Right lung (tissue), 10 donors: ENCODE measurements at places on chromosomes 12 and 14. TPM values are rescaled to one million over a fixed set of nuclear protein-coding genes. Genes with fewer than 3 reads are reported as not detected.

KIAA0586 gene
- polyA plus RNA-seq, result 20.3 TPM

SLCO1B1 gene
- not detected for polyA plus RNA-seq

APOLD1 gene
- 11.9 TPM for polyA plus RNA-seq

PLEKHD1 gene
- 0.19 TPM for polyA plus RNA-seq

AVPR1A gene
- 0.68 TPM for polyA plus RNA-seq

KRT4 gene
- polyA plus RNA-seq, result 6.2 TPM

ENDOU gene
- 0.33 TPM for polyA plus RNA-seq

RNASE3 gene
- 0.65 TPM for polyA plus RNA-seq

CRADD gene
- polyA plus RNA-seq, result 9.1 TPM

PDE3A gene
- polyA plus RNA-seq, result 9.2 TPM

GRCh38 chr14:90819734-90820393 lies 3.6 kb upstream of the TTC7B start:
- DNase-seq, result no peak

DNA sequence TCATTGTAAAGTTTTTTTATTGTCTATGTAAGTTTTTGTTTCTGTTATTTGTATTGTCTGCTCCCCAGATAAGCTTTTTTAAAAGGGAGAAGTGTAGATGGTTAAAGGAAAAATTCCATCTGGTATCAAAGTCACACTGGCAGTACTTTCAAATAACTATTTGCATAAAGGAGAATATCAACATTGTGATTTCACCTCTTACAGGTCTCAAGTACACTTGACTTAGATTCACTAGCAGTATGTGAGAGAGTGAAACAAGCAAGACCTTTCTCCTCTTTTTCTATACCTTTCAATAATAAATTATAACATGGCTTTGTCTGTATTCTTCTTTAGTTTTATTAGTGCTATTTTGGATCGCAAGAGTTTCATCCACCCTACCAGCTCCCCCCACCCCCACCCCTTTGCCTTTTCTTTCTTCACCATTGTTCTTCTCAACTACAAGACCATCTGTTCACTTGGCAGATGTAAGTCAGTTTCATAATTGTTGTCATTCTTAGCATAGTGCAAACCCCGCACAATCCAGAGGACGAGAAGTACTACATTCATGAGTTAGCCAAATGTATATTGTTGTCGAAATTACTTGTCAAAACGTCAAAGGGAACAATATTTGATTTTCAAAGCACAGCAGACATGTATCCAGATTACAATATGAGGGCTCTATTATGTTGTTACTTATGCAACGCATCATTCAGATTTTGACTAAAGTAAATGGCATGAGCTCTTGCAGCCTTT lies 602.7 kb upstream of the FLRT2 start:
- DNase-seq, result peak; percentile 49

- no peak for DNase-seq
Measured at GRCh38 chr12:53572134-53572758, 53.9 kb downstream of the ATF7 start.

GRCh38 chr14:102055181-102055901 lies 31.5 kb downstream of the HSP90AA1 start:
- DNase-seq, result no peak

GRCh38 chr14:104199266-104199895 lies 61.0 kb downstream of the KIF26A start:
- no peak for DNase-seq

GRCh38 chr12:120230326-120230973 lies 29.5 kb upstream of the RPLP0 start:
- DNase-seq, result no peak

DNA sequence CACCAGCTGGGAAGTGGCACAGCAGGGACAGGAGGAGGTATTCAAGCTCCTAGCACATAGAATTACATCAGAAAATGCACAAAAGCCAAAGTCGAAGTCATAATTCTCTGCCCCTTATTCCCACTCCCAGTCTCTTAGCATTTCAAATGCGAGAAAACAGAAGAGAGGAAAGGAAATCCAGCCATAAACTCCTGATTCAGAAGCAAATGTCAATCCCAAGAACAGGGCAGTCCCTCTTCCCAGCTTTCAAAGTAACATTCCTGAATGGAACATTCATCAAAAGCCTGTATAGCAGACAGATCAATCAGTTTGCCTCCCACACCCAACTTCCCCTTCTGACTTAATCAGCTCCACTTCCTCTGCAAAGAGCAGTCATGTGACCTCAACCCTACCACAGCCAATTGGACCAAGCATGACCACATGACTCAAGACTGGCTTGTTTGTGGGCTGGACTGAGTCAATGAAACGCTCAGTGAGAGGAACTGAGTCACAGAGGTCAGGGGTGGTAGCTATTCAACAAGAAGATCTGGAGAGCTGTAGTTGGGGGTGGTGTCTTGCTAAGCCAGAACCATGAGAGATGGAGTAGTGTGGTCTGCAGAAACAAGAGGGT lies 41.4 kb upstream of the TUNAR start:
- no peak for DNase-seq

DNA sequence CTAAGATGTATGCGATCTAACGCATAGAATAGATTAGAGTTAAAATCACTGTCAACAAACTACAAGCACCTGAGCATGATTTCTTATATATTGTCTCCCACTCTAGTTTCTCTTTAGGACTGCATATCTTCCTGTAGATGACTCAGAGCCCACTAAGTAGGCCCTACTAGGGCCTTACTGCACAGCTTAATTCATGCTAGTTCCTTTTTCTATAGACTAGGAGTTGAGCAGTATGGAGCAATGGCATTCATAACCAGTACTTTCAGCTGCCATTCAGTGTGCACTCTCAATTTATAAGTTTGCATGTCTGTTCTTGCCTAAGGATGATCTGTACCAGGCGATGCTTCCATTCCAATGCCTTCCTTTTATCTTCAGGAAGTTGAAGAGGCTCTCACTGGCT lies 103.5 kb downstream of the METTL25 start:
- no peak for DNase-seq

- DNase-seq, result no peak
Measured at GRCh38 chr14:62629176-62629725, 416.0 kb downstream of the KCNH5 start.

DNA sequence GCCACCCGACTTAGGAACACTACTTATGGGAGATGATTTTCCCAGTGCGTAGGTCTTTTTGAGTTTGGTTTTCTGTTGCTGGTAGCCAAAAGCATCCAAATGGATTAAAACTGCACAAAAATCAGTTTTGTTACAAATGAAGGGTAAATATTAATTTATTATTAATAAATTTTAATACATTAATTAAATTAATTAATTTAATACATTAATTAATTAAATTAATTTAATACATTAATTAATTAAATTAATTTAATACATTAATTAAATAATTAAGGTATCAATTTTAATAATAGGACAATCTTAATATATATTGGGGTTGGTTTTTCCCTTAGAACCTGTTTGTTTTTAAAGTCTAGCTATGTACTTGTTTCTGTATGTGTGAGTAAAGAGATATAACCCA lies 23.6 kb downstream of the AK7 start:
- no peak for DNase-seq

GRCh38 chr14:99038431-99038820 lies 233.6 kb downstream of the BCL11B start:
- no peak for DNase-seq

GRCh38 chr14:42921901-42922300 lies 1315.2 kb downstream of the LRFN5 start:
- no peak for DNase-seq

- no peak for DNase-seq
Measured at GRCh38 chr12:62250671-62251608, 9.3 kb upstream of the USP15 start.

- DNase-seq, result no peak
Measured at GRCh38 chr12:120865098-120865497, 39.1 kb downstream of the SPPL3 start.

GRCh38 chr14:105041841-105042765 lies 21.2 kb upstream of the CDCA4 start:
- no peak for DNase-seq

DNA sequence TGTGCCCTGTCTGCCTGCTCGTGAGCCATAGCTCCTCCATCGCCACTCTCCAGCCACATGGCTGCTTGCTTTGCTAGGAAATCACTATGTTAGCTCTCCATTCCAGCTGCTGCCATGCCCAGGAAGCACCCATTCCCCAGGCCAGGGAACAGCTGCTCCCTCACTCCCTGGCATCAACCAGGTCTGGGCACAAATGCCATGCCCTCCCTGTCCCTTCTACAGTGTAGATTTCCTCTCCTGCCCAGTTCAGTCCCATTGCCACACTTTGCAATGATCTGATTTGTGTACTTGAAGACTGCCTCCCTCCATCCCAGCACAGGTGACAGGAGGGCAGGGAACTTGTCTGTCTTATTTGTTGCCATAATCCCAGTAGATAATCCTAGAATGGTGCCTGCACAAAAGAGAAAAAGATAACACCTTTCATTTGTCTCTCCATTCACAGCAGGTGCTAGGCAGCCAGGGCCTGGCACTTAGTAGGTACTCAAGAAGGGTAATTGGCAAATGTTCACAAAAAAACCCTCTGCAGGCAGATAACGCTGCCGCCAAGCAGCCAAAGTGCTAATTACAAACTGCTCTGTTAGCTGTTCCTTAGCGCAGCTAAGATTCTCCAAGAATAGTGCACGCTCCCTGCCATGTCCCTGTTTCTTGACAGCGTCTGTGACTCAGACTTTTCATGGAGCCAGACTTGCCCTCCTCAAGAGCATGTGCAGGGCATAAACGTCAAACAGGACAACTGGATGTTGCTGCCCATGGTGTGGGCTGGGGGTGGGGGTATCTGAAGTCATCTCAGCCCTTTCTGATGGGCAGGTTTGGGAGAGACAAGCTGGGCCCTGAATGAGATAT lies 69.1 kb downstream of the ARL6IP4 start:
- DNase-seq, result no peak

DNA sequence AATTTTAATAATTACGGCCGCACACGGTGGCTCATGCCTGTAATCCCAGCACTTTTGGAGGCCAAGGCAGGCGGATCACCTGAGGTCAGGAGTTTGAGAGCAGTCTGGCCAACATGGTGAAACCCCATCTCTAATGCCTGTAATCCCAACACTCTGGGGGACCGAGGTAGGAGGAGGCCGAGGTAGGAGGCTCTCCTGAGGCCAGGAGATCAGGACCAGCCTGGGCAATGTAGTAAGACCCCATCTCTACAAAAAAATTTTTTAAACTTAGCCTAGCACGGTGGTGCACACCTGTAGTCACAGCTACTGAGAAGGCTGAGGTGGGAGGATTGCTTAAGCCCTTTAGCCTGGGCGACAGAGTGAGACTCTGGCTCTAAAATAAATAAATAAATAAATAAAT lies 5.6 kb upstream of the CFAP73 start:
- no peak for DNase-seq

DNA sequence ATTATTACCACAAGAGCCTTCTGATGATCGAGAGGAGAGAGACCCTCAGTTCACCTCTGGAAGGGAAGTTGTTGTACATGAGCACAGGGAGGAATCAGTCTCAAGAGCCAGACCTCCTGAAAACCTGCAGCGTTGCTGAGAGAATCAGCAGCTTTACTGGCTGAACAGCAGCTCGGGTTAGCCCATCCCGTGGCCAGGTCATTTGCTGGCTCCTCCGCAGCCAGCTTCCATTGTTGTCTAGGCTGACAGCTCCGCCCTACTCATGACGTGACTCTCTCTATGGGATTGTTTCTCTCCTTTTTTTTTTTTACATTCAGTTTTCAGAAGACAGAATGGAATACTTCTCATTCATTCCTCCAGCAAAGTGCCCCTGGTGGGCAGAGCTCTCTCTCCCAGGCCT lies 69.9 kb downstream of the TGFB3 start:
- no peak for DNase-seq

- DNase-seq, result no peak
Measured at GRCh38 chr12:1457901-1458300, 136.5 kb downstream of the FBXL14 start.

DNA sequence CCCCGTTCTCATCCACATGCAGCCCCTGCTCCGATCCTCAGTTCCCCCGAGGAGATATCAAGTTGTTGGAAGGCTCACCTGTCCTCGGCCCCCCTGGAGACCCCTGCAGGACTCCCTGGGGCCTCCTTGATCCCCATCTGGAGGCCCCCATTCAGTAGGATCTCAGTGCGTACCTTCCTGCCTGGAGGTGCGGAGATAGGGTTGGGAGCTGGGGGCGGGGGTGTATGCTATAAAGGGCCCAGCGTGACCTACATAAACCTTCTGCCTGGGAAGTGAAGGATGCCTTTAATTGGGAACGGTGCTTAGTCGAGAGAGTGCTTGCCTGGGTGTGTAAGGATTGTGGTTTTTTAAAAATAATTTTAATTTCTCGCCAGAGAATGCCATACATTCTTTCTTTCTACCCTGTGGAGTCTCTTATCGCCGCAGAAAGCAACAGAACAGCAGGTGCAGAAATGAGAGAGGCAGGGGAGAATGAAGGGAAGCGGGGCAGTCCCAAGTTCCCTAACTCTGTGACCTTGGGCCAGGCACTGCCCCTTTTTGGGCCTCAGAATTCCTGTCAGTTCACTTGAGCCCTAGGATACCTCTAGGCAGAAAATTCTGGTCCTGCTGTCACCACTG lies 153.7 kb downstream of the TSPAN9 start:
- DNase-seq, result no peak

- DNase-seq, result peak; percentile 72
Measured at GRCh38 chr12:123896767-123897166, 75.9 kb downstream of the CCDC92 start.

DNA sequence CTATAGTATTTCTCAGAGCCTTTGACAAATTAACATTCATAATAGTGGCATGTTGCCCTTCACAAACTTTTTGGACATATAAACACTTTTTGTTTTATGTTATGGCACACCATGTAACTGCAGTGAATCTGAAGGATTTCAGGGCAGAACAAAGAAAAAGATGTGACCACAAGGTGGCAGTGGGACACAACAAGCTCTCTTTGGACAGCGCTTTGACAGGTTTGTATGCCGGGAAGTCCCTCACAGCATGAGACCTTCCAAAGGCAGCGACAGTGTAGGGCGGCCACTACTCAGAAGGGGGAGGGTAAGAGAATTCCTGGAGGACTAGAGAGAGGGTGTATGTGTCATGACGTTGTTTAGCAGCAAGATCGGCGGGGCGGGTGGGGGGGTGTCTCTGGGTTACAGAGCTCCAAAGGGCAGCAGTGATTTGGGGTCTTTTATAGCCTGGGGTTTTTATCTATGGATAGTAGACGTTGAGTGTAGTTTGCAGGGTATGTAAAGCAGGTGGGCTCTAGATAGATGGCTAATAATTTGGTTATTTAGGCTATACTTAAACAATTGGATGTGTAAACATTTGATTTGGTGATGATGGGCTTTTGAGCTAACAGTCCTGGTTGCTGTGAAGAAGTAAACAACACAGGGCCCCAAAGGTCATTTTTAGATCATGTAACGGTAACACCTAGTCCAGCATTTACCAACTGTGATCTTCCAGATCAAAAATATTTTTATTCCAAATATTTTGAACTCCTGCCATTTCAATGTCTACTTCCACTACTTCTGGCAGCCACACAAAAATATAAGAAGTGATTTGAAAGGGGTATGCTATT lies 22.9 kb downstream of the ETFBKMT start:
- DNase-seq, result peak; percentile 23
